NCI-H1417 treated with DMSO at 0.1 percent for 48 hours (cell line): ENCODE measurements at places on chromosomes 5 and 9.

DNA sequence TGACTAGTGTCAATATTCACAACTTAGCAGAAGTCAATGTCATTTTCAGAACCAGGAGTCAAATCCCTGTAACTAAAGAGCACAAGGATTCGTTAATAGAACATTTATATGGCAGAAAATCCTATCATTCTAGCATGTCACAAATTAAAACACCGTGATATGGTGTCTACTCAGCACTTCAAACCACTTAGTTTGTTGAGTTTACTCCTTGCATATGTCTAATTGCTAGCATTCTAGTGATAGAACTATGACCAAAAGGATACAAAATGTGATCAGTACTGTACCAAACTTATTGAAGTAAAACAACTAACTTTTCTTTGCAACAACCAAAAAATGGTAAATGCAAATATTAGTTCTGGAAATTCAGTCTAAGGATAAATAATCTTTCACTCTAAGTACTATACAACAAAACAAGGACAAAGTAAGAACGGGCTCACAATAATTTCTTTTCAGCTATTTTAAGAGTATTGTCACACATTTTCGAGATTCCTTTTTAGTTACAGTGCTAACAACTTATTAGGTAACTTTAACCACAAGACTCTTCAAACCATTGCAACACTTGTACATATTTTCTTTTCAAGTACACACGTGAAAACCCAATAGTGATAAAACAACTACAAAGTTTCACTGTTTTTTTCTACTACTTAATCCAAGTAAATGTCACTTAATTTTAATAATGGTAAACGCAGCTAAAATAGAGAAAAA lies 845.2 kb upstream of the CDH10 start:
- DNase-seq, result no peak

DNA sequence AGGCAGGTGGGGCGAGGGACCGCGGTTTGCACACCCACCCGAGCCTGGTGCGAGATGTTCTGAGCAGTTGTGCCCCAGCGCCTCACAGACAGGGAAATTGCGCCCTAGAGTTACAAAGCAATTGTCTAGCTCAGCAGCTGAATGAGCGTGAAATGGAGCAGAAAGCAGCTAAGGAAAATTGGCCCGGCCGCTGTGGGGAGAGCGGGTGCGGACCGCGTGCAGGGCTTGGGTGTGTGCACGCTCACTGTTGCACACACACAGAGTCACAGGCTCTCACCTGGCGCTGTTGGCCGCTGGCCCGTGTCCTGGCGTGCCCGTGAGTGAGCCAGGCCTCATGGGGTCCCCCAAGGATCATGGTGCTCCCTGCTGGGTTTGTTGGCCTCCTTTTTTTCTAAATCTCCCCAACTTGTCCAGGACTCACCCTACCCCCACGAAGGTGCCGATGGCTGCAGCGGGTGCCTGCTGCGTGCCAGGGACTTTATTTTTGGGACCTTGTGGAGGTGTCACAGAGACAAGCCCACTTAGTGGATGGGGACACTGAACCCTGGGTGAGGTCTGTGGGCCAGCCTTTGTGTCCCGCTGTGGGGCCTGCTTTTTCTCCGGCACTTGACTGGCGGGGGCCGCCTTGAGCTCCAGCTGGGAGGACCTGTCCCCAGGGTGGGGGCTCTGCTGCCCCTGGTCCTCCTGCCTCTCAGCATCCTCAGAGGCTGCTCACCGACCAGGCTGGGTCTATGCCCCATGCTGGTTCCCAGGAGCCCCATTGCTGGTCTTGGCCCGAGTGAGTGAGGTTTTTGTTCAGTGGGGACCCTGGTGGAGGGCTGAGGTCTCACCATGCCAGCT lies 5.2 kb downstream of the RXRA start:
- DNase-seq, result no peak

GRCh38 chr5:82106207-82106606 lies 134.4 kb downstream of the ATG10 start:
- DNase-seq, result no peak

DNA sequence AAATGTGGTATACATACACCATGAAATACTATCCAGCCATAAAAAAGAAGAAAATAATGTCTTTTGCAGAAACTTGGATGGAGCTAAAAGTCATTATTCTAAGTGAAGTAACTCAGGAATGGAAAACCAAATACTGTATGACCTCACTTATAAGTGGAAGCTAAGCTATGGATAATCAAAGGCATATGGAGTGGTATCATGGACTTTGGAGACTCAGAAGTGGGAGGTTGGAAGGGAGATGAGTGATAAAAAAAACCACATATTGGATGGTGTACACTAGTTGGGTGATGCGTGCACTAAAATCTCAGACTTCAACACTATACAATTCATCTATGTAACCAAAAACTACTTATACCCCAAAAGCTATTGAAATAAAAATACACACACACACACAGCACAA lies 24.5 kb downstream of the ADAMTS12 start:
- no peak for DNase-seq

- DNase-seq, result no peak
Measured at GRCh38 chr9:21002040-21002439, 29.4 kb downstream of the HACD4 start.

GRCh38 chr9:113341712-113342410 lies 1.8 kb upstream of the WDR31 start:
- no peak for DNase-seq

DNA sequence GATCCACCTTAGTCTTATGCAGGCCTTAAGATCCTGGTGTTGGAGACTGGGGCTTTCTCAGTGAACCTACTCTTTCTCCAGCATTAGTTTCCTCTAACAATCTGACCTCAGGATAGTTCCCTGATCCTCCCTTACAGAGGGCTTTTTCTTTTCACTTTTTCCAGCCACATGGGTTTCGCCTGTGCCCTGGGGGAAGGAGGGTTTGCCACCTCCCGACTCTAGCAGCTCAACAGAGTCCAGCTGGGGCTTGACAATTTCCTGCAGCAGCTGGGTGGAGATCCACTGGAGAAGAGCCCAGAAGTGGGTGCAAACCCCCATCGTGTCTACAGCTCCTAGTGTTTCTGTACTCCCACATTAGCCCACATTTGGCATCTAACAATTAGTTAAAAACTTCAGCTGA lies 7.6 kb upstream of the TMEM252 start:
- DNase-seq, result no peak
